ENCODE measurements at places on chromosomes 7 and 10.

GRCh38 chr10:71372882-71373495 is 23.7 kb upstream of the CDH23 start:
- no peak for DNase-seq

GRCh38 chr10:102814873-102815661 is 22.1 kb downstream of the CYP17A1 start:
- DNase-seq: no peak

- DNase-seq: no peak
Observed at GRCh38 chr7:95609277-95609971, 13.1 kb upstream of the PDK4 start.

- DNase-seq: no peak
Observed at GRCh38 chr7:131105294-131105798, 222.3 kb upstream of the MKLN1 start.

GRCh38 chr10:125489731-125490130 is 193.2 kb downstream of the TEX36 start:
- DNase-seq: no peak

DNA sequence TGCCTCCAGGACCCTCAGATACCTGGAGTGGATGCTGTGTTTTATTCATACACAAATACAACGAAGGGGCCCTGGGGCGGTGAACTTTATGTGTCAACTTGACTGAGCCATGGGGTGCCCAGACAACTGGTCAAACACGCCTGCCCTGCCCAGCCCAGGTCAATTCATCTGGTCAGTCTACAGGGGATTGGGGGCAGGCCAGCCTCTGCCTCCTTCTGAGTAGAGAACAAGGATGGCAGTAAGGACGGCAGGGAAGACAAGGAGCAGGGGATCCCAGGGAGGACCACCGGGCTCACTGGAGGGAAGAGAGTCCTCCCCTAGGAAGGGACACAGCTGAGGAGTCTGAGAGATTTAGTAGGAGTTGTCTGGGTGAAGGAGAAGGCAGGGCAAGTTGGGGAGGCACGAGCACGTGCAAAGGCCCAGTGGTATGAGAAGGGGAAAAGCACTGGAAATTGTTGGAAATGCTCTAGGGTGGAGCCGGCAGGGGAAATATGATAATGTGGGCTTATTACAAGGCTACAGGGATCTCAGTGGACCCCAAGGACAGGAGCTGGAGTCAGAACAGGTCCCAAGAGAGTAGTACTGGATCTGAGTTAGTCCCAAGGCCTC is 63.4 kb downstream of the MYL10 start:
- no peak for DNase-seq

Data from stimulated activated CD8-positive, alpha-beta memory T cell treated with anti-CD3 and anti-CD28 coated beads, Interleukin-4, amount 100 ng/mL, for 1 hour (primary cell).